ENCODE measurements at places on chromosomes 16 and 17.
A peak's percentile ranks its signal among the peaks of the same experiment; 100 is the strongest.

- no peak for DNase-seq
Measured at GRCh38 chr16:84603140-84603816, 14.6 kb downstream of the COTL1 start.

- peak; percentile 60 for DNase-seq
Measured at GRCh38 chr16:58487566-58488351, 12.2 kb upstream of the NDRG4 start.

DNA sequence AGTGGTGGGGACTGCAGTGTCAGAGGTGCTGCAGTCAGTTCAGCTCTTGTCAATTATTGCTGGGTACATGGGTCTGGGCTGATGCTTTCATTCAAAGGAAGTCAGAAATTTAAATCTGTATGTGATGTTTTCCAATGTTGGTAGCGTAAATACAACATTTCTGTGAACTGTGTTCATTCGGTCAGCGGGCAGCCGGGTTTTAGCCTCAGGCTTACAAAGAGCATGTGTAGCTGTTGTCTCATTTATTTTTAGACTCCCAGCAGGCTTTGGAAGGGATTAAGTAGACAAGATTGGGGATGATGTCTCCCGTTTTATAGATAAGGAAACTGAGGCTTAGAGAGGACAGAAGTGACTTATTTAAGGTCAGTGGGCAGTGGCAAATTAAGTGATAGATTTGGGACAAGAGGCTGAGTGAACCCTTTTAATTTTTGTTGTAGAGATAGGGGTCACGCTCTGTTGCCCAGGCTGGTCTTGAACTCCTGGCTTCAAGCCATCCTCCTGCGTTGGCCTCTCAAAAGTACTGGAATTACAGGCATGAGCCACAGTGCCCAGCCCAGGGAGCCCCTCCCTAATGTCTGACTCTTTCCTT, 8.1 kb downstream of the AQP8 start:
- DNase-seq: no peak

DNA sequence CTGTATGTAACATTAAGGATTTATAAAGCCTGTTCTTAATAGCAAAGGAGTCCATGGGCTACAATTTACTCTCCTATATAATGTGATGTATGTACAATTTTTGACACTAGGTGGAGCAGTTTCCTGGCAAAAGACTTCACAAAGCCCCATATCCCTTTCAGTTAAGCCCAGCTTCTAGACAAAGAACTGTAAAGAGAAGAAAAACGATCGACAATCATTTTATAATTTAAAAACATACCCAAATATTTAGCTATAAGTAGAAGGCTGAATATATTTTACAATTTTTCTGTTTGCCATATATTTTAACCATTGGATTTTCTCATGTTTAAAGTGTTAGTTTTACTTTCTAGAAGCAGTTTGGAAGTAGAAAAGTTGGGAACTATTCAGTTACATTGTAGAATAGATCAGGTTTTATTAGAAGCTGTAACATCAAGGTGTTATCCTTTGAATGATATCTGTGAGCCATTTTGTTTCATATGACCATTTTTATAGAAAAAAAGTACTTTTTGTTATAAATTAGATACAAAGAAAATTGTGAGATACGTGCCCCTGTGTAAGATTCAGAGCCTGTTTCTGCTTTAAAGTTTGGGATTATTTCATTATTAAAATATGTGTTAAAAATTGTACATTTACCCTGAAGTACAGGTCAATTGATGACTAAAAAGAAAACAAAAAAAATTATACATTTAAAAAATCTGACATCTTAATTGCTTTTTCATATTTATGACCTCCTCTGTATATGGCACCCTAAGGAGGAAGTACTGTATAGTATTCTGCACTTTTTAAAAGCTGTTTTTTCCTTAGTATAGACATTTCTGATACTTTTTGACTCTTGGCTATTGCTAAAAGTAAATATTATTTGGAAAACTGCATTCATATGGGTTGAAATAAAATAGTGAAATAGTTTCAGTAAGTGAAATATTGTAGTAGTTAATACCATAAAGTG, 46.3 kb downstream of the VMP1 start:
- DNase-seq: no peak

DNA sequence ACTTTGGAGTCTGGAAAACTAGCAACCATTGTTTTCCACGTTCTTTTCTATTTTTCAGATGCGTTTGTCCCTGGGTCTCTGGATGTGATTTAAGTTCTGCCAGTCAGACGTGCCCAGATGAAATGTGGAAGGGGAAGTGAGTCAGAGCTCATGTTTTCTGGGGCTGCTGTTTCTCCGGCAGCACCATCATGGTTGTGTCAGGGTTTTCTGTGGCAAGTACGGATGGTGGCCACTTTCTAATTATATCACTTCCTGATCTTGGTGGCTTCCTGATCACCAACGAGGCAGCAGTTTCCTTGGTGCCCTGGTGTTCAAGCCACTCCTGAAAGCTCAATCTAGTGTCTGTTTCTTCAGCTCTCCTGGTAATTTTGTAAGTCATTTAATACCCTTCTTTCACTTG, 31.4 kb upstream of the PMFBP1 start:
- no peak for DNase-seq

- no peak for DNase-seq
Measured at GRCh38 chr17:44359458-44360143, 4.1 kb downstream of the FAM171A2 start.

- DNase-seq: no peak
Measured at GRCh38 chr17:35171834-35172233, 22.4 kb downstream of the SLC35G3 start.

Data from stimulated activated CD8-positive, alpha-beta memory T cell treated with anti-CD3 and anti-CD28 coated beads, Interleukin-4, amount 100 ng/mL, for 24 hours (primary cell).